ENCODE measurements at places on chromosomes 2 and 18. TPM values are rescaled to one million over a fixed set of nuclear protein-coding genes. Genes with fewer than 3 reads are reported as not detected.

The UGT1A8 gene
- not detected for total RNA-seq

The PHLPP1 gene
- total RNA-seq = 47.3 TPM

The HOXD13 gene
- total RNA-seq = not detected

The RMND5A gene
- 40.2 TPM for total RNA-seq

The ASB18 gene
- not detected for total RNA-seq
